ENCODE measurements at places on chromosomes 12 and 14.

DNA sequence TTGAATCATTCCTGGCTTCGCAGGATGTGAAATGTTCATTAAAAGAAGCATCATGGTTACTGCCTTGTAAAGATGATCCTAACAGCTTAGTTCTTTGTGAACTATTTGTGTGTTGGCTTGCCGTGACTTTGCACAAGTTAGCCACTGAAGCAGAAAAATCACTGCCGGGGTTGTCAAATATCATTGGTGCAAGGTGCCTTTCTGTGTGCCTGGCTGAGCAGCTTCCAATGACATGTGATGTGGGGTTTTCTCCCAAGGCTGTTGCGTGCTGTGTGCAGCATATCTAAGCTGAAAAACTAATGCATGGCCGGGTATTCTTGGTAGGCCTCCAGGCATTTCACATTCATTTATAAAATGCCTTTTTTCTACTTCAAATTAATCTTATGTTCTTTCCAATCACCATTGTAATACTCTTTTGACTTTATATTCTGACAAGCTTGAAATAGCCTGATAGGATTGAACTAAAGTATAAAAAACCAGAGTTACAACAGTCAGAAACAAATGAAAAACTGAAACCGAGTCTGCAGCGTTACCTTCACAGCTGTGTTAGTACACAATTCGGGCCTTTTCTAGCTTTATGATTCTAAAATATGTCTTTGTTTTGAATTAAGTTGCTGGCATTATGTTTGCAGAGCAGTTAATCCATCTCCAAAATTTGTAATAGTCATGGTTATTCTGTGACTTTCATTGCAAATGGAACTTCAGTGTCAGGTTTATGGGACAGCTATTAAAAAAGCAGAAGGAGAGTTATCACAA, 222.1 kb downstream of the SYT1 start:
- no peak for DNase-seq

- no peak for DNase-seq
Measured at GRCh38 chr14:100883789-100884101, 19.8 kb downstream of the RTL1 start.

GRCh38 chr12:115118177-115118724, 434.3 kb upstream of the TBX3 start:
- DNase-seq: no peak

GRCh38 chr14:95733212-95733611, 19.3 kb upstream of the TCL1A start:
- no peak for DNase-seq

DNA sequence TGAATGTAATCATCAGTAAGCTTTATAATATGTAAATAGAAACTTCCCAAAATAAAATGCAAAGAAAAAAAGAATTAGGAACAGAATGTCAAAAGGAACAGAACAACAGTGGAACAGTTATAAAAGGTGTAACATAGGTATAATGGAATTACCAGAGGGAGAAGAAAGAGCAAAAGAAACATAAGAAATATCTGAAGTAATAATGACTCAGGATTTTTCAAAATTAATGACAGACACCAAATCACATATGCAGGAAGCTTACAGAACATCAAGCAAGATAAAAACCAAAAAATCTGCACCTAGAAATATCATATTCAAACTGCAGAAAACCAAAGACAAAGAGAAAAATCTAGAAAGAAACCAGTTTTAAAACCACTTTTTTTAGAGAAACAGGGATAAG, 36.1 kb downstream of the TMEM116 start:
- no peak for DNase-seq

- no peak for DNase-seq
Measured at GRCh38 chr12:14272956-14273912, 92.2 kb upstream of the ATF7IP start.
